ENCODE measurements at places on chromosomes 16 and 17. TPM values are rescaled to one million over a fixed set of nuclear protein-coding genes. Genes with fewer than 3 reads are reported as not detected.

The SLC13A5 gene
- 0.22 TPM for polyA plus RNA-seq

The ZNF48 gene
- 4.8 TPM for polyA plus RNA-seq

The ARHGDIG gene
- polyA plus RNA-seq = 1.3 TPM

GRCh38 chr16:15958703-15959348, 9.4 kb downstream of the ABCC1 start:
- no peak for DNase-seq

DNA sequence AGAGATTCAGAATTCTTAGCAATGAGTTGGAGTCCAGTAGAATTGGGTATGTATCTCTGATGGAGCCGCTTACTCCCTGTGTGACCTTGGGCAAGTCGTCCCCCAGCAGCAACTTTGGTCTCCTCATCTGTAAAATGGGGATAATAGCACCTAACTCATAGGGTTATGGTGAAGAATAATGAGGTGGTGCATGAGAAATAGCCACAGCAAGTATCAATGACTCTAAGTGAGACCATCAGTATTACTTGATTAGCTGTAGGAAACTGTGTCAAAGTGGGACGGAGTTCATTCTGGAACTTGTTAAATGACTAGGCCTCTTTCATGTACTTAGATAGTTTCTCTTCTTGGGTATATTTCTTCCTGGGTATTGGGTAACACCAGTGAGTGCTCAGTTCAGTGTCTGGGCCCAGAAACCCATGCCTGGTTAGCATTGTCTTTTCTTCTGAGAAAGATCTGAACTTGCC, 6.4 kb downstream of the PRKCB start:
- DNase-seq = no peak

GRCh38 chr17:82152556-82153294, 54.7 kb upstream of the FASN start:
- no peak for DNase-seq

DNA sequence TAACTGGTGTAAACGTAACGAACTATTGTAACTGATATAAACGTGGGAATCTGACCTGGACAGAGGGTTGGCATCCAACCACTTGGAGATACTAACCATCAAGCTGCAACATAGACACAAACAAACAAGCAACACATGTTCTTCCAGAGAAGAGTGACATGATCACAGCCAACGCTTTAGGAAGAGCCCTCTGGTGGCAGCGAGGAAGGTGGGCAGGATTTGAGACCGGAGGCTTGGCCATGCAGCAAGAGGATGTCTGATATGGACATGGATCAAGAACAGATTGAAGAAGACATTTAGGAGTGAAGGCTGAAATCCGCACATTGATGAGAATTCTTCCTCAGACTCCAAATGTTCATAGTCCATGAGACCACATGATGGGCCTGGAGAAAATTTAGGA, 40.3 kb upstream of the TNRC6A start:
- no peak for DNase-seq

GRCh38 chr17:32993977-32994376, 2.3 kb downstream of the SPACA3 start:
- no peak for DNase-seq

DNA sequence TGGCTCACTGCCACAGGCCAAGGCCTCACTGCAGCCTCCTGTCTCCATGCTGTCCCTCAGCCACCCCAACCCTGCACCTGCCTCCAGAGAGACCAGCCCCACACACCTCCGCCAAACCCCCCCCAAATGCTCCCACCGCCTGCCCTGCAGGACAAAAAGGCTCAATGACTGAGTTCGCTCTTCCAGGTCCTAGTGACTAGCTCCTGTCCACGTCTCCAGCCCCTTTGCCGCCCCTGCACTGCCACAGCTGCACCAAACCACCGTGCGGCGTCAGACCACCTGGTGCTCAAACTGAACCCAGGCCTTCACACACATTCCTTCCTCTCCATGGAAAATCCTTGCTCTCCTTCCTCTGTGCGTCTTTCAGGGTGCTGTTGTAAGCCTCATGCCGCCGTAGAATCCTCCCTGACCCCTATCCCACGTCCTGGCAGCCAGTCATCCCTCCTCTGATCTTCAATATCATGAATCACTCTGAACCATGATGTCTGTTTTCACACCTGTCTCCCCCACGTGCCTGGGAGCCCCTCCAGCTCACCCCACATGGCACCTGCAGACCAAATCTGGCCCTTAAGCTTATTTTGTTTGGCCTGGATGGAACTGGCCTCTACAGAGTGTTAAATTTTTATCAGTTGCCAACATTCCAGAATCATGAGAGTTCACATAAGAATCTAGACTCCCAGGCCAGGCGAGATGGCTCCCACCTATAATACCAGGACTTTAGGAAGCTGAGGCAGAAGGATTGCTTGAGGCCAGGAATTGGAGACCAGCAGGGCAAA, 4.3 kb upstream of the GSG1L start:
- no peak for DNase-seq

DNA sequence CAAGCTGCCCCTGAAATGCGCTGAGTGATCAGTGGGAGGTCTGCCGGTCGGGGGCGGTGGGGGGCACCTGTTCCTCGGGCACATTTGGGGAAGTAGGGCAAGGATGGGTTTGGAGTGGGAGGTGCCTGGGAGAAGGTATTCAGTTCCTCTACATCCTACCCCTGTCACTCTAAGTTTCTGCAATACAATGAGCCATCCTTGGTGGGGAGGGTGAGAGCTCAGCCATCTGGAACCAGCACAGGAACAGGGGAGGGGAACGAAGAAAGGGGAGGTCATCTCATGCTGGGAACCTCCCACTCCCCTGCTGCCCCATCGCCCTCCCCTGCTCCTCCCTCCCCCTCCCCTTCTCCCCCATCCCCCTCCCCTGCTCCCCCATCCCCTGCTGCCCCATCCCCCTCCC, 4.2 kb downstream of the DPH1 start:
- no peak for DNase-seq

GRCh38 chr16:14354561-14355351, 275.3 kb downstream of the PARN start:
- no peak for DNase-seq

GRCh38 chr16:57781741-57782606, 20.3 kb downstream of the KIFC3 start:
- no peak for DNase-seq
